ENCODE measurements at places on chromosomes 2 and 18. TPM values are rescaled to one million over a fixed set of nuclear protein-coding genes. Genes with fewer than 3 reads are reported as not detected.

Gene SP140
- 0.47 TPM for total RNA-seq

Gene MERTK
- total RNA-seq = 6.7 TPM

Gene TMEM198
- 1.9 TPM for total RNA-seq

DNA sequence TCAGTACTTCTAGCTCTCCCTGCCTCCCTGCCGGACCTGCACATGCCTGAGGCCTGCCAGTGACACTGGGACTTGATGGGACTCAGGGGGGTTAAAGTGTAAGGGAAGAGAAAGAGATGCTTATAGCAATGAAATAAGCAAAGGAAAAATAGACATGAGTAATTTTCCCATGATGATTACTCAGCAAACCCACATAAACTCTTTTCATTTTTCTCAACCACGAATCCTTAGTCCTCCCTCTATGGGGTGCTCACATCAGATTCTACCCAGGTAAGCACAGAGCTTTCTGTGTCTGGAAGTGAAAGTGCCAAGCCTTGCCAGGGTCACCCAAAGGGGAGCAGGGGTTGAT, 44.8 kb upstream of the ANKRD62 start:
- no peak for DNase-seq
- no peaks in the 10 kb centered on the region for H3K36me3 ChIP-seq

DNA sequence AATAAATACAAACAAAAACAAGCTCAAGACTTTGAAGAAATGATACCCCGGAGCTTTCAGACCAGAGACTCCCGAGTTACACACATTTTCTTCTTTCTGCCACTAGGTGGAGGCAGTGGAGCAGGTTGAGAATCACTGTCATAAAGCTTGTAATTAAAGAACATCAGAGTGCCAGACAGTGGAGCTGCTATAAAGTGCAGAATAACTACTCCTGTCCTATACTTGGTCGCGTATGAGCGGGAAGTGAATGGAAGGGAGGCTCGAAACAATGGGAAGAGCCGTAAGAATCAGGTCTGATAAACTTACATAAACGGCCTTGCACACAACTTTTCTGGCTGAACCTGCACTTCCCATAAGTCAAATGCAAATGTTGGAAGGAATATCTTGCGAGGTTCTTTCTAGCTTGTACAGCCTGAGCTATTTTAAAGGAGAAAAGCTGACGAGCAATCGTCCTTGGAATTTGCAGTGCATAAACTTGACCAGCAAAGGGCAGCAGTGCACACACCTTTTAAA, 189.0 kb downstream of the RPIA start:
- no peak for DNase-seq
- H3K4me1 ChIP-seq = peaks cover 6% of the 10 kb centered on the region
- H3K27ac ChIP-seq = no peak overlapping the region
- H3K27me3 ChIP-seq = no peaks in the 10 kb centered on the region
- H3K4me3 ChIP-seq = no peak overlapping the region

Measured in suprapubic skin (tissue), 4 donors.